ENCODE measurements at places on chromosomes 4 and X.

DNA sequence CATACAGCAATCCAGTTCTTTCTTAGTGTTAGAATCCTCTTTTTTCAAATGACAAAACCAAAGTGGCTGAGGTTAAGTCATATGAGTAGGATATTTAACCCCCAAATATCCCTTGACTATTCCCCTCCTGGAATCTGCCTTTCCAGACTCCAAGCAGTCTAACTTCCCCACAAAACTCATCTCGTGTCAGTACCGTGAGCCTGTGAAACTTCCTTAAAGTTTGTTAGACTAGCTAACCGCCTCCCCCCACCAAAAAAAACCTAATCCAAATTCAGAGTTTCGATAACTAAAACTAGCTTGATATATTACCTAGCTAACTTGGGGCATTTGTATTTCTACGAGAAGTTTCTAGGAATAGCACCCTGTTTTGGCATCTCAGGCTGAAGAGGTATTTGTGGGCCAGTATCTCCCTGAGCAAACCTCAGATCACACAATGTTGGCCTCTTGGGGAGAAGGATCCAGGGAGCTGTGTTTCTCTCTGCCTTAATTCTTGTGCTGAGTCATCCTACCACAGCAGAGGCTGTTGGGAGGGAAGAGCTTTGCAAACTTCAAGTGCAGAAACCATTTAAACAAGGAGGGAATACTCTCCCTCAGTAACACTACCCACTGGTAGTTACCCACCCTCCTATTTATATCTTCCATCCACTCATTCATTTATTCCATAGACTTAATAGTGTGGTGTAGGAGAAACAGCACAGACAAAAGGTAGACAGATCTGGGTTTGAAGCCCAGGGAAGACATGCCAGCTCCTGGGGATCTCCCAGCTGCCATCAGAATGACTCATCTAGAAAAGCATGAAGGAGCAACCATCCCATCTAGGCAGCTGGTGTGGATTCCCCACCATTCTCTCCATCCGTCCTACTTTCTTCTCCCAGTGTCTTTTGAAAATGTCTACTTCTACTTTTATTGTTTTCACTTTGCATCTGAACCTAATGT, 39.3 kb upstream of the TXK start:
- DNase-seq: no peak

DNA sequence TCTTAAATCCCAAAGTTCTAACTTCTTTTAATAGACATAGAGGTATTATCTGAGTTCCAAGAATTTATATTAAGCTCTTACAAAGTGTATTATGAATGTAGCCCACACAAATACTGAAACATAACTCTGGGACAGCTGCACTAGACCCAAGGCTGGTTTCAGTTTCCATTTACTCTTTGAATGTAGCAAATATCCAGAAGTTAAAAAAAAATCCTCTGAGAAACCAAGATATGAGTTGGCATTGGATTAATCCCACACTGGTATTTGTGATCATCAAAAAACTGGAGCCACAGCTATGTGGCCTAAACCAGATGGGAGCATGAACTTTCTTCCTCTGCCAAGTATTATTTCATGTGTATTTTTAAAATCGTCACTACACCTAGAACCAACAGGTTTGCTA, 23.6 kb upstream of the SMPX start:
- DNase-seq: no peak

GRCh38 chr4:77215107-77215506, 58.1 kb downstream of the CCNG2 start:
- no peak for DNase-seq

DNA sequence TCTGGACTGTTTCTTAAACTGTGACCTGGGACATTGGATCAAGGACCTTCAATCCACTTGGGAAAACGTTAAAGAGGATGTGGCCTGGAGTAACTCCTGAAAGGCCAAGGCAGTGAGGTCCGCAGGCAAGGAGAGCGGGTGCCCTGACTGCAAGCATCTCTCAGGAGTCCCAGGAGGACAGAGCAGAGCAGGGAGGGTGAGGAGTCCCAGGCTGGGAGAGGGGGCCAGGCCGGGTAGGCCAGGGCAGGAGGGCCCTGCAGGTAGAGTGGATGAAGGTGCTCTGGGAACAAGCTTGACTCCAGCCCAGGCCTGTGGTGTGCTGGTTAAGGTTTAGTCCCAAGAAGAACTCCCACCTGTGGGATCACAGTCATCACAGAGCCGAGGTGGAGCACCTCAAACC, 13.8 kb downstream of the PNMA6E start:
- DNase-seq: no peak

- no peak for DNase-seq
Measured at GRCh38 chr4:72911316-72911715, 158.2 kb downstream of the COX18 start.

DNA sequence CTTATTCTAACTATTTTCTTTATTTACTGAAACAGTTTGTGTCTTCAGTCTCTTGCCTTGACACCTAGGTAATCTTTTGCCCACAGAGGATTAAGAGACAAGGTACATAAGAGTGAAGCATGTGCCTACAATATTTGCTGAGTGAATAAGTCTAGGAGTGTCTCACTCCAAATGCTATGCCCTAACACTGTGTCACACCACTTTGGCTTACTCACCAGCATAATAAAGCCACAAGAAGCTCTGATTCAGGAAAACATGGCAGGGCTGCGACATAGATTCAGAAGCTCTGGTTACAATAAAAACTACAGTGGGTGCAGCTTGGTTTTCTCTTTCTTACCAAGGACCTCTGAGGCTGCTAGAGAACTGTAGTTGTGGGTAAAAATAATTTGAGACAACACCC, 127.1 kb downstream of the RBM46 start:
- no peak for DNase-seq

GRCh38 chrX:115147220-115147619, 42.0 kb upstream of the RBMXL3 start:
- DNase-seq: peak; percentile 51

DNA sequence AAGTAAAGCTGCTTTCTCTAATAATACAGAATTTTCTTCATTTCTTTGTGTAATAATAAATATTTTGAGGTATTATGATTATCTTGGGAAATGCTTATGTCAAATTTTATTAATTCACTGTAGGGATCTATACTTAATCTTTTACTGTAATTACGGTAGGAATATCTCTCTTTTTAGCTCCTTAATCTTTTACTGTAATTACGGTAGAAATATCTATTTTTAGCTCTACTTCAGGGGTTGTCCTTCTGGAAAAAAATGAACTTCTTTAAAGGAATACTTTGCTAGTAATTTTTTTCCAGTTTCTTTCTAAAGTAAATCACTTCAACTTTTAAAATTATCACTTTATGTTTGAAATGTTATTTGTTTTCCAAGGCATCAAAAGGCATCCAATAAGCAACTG, 2229.4 kb upstream of the AGA start:
- no peak for DNase-seq

DNA sequence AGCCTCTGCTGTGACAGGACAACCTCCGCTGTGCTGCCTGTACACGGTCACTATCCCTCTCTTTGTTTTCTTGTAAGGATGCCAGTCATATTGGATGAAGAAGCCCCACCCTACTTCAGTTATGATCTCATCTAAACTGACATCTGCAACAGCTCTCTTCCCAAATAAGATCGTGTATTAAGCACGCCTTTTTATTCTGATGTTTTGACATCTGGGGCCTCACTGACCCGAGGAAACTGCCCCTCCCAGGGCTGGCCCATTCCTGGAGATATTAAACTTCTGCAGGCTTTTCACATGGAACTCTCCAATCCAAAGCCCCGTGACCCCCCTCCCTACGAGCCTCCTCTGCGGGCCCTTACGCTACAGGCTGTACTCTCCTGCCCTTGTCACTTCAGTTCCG, 232.0 kb downstream of the ARHGAP10 start:
- DNase-seq: no peak

- DNase-seq: no peak
Measured at GRCh38 chr4:31592293-31592692, 872.1 kb downstream of the PCDH7 start.

DNA sequence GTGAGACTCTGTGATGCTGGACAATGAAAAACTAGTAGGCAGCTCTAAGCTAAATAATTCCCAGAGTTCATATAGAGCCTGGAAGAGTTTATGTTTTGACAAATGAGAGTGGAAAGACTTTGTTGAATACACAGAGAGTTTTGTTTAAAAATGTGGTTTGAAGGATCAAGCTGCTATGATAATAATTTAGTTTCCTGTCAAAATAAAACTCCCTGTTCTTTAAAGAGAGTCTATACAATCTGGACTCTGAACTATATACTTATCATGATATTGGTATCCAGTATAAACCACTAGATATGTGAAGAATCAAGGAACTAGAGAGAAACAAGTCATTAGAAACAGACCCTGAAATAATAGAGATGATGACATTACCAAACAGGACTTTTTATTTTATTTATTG, 158.6 kb downstream of the C4orf33 start:
- DNase-seq: no peak

GRCh38 chrX:74408304-74408703, 13.0 kb upstream of the SLC16A2 start:
- no peak for DNase-seq
